ENCODE measurements at places on chromosomes 6 and 20.

DNA sequence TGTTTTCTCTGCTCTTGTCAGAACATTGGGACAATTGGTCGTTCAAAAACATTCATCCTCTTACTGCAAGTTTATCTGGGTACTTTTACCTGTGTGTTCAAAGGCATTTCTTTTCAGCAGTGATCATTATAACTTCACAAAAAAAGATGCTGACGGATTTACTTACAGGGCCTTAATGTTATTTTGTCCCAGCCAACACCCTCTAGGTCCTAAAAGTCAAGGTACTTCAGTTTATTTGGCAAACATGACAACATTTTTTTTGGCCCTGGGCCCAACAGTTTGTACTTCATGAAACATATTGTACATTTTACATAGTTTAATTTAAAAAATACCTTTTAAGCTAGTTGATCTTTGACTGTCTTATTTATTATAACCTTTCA is 241.2 kb upstream of the TAB2 start:
- no peak for DNase-seq

DNA sequence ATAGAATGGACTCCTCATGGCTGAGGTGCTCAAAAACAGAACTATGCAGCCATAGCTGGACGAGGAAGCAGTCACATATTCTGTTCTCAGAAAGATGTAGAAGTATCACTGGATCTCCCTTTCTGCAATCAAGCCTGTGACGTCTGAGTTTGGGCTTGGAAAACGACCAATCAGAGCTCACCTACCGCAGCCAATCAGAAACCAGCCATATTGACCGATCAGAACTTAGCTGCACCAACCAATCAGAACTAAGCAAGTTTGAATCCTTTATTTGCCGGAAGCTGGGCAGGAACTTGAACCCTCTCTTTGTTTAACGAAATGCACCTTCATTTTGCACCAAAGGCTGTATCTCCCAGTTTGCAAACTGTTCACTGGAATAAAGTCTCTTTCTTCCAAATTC is 21.8 kb upstream of the RAB23 start:
- no peak for DNase-seq

DNA sequence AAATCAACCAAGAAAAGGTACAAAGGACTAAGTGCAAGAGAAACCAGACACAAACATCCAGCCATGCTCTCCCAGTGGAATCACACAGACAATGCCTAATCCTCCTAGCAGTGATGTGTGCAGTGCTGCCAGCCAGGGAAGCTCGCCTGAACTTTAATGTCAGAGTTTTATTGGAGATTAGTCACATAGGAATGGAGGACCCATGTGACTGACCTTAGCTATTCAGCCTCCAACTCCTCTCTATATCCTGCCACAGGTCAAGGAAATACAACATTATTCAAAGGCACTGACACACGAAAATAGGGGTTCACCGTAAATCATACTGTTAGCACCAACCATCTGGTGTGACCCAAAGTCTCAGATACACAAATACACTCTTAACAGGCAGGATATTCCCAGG is 684.6 kb downstream of the DOK5 start:
- no peak for DNase-seq

DNA sequence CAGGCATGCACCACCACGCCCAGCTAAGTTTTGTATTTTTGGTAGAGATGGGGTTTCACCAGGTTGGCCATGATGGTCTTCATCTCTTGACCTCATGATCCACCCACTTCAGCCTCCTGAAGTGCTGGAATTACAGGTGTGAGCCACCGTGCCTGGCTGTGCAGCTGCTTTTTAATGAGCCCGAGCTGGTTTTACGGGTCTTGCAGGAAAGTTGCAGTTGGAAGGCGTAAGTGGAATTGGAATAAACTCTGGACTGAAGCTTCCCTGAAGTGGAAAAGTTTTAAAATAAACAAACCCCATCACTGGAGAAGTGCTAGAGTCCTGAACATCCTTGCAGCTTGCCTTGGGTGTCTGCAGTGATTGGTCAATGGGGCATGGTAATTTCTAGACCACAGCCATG is 40.4 kb downstream of the KIF25 start:
- DNase-seq = no peak

DNA sequence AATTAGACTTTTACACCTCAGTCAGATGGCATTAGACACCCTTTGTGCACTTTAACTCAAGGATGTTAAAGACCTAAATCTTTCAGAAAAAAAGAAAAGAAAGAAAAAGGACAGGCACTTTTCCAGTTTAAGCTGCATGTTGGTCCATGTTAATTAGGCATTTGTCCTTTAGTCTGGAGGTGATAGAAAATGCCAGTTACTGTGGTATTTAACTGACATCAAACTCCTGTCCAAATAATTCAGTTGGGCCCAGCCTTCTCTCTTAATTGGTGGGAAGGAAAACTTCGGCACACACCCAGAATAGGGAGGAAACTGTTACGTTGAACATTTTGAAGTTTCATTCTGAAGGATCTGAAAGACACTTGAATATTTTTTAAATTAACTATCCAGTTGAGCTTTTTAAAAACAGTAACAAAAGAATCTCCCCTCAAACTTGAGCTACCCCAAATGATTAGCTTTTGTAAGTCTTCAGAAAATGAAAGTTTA is 30.3 kb downstream of the RREB1 start:
- no peak for DNase-seq

GRCh38 chr6:113564371-113565171 is 292.6 kb upstream of the MARCKS start:
- DNase-seq = peak; percentile 88

GRCh38 chr6:128432394-128432793 is 88.0 kb downstream of the PTPRK start:
- DNase-seq = no peak

- DNase-seq = no peak
These were observed 2.6 kb downstream of the NFKBIE start for GRCh38 chr6:44262467-44263353.

DNA sequence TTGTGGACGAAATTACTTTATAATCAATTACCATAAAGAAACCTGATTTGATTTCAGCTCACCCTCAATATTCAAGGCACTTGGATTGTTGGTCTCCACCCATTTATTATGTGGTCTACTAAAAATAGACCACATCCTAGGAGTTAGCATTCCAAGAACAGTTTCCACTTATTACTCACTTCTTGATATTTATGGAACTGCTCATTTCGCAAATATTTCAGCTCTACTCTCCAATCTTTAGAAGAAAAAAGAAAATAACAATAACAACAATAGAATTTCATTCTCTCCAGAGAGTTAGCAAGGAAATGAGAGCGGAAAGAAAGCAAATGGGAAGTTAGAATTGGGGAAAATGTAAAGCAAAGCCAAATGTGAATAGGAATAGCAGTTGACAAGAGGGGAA is 26.2 kb upstream of the HDAC2 start:
- no peak for DNase-seq

DNA sequence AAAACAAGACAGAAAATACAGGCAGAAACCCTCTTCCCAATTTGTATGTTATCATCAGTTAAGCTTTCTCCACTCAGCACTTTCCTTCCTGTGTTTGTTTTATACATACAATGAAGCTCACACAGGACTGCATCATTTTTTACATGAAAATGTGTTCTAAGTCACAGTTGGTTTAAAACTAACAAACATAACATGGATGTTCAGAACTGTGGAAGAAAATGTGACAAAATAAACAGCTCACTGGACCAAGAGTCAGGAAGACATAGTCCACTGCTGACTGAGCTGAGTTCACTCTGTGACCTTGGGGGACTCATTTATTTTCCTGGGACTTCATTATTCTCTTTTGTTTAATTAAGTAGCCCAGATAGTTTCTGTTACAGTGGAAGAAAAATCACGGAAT is 331.5 kb downstream of the SYNE1 start:
- DNase-seq = no peak

GRCh38 chr6:54786154-54786553 is 60.4 kb upstream of the FAM83B start:
- peak; percentile 15 for DNase-seq

DNA sequence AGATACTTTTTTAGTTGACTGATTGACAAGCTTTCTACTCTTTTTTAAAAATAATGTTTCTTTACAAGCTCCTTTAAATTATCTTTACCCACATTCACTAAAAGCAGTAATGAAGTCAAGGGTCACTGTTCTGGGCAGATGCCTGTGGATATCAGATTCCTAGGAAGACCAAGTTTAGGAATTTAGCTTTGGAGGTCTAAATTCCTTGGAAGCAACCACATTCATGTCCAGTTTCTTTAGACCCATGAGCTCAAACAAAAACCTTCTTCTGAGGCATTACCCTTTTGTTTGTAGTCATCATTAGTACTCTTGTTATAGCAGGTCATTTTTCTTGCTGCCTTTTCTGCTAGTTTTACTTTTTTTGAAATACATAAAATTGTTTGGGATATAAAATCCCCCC is 462.9 kb upstream of the JAG1 start:
- DNase-seq = no peak

- no peak for DNase-seq
These were observed 143.5 kb upstream of the BMP2 start for GRCh38 chr20:6623989-6624388.

GRCh38 chr6:12112540-12113189 is 100.6 kb downstream of the HIVEP1 start:
- DNase-seq = no peak

- DNase-seq = peak; percentile 24
These were observed 39.3 kb upstream of the OSTM1 start for GRCh38 chr6:108113557-108114519.

DNA sequence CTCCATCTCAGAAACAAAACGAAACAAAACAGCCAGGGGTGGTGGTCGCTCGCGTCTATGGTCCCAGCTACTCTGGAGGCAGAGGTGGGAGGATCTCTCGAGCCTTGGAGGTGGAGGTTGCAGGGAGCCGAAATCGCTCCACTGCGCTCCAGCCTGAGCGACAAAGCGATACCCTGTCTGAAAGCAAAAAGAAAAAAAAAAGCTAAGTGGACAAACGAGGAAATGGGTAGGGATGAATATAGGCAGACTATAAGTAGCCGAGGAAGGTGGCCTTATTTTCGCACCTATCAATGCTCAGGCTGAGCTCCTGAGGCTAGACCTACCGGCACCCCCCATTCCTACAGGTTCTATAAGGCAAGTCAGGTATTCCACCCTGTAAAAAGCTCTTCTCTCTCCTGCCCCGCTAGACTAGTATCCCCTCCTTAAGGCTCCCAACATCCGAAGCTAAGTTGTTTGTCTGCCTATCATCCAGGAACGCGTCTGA is 650 bp upstream of the CASP8AP2 start:
- DNase-seq = peak; percentile 88

- no peak for DNase-seq
These were observed at the start of gene BPIFB3 for GRCh38 chr20:33053291-33054106. TSS of gene BPIFB3 (plus strand) at chr20:33053903. CDS start at chr20:33055436, 1,533 bp downstream.

- DNase-seq = no peak
These were observed 155.2 kb downstream of the SCML4 start for GRCh38 chr6:107668743-107669474.

- DNase-seq = no peak
These were observed 58.2 kb upstream of the NKX2-2 start for GRCh38 chr20:21571841-21572690.

GRCh38 chr6:151627689-151628444 is 134.1 kb downstream of the CCDC170 start:
- DNase-seq = no peak

DNA sequence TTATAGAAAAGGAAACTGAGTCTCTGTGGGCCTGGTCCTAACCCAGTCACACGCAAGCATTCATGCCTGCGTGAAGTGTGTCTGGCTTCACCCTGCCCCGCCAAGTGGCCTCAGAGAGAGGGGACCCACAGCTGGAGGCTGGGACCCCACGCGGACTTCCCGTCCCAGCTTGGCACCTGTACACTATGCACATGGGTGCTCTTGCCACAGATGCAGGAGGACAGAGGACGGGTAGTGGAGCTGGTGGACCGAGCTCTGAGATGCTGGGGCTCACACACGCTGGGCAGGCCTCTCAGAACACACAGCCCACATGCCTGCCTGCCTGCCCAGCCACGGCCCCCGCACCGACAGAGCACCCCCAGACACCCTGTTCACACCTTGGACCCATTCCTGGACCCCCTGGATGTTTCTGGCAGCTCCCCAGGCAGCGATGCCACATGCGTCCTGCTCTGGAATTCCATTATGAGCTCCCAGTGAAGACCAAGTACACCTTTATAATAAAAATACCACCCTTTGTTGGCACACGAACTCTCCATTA is 24.9 kb upstream of the SMOC2 start:
- no peak for DNase-seq

DNA sequence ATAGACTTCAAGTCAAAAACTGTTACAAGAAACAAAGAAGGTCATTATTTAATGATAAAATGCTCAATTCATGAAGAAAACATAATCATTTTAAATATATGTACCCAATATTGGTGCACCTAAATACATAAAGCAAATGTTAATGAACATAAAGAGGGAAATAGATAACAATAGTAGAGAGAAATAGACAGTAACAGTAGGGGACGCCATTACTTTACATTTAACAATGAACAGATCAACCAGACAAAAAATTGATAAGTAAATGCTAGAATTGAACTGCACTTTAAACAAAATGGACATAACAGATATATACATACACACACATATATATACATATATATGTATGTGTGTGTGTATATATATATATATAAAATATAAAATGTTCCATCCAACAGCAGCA is 37.4 kb downstream of the IL22RA2 start:
- DNase-seq = no peak

DNA sequence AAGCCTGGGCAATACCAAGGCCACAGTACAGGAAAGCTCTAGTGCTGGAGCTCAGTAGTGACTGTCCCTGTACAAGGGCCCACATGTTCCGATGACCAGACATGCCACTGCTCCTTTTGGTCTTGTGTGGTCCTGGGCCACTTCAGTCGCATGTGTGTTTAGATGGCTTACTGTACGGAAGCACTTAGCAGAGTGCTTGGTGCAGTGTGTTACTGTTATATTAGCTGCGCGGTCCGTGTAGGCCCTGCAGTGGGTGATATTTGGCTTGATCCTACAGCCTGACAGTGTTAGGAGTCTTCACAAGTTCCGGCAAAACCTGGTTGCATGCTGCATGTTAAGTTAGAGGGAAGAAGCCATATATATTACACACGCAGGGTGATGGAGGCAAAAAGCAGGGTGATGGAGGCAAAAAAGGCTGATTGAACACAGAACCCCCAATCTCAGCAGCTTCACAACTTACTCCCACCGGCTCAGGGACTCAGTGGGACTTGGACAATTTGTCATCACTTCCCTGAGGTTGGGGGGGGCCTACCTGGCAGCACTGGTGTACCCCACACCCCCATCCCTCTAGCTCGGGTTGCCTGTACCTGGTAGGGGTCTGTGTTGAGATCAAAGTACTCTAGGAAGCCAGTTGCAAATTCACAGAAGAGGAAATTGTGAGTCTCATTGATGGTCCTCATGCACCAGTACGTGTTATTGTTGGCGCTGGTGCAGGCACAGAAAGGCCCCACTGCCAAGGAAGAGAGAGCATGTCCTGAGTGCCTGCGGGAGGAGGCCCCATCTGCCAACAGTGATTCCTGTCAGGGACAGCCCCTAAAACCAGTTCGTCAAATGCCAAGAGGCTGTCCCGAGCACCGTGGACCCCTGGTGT is 122.6 kb downstream of the SULF2 start:
- no peak for DNase-seq

- peak; percentile 7 for DNase-seq
These were observed 23.0 kb upstream of the IL17A start for GRCh38 chr6:52162940-52163908.

DNA sequence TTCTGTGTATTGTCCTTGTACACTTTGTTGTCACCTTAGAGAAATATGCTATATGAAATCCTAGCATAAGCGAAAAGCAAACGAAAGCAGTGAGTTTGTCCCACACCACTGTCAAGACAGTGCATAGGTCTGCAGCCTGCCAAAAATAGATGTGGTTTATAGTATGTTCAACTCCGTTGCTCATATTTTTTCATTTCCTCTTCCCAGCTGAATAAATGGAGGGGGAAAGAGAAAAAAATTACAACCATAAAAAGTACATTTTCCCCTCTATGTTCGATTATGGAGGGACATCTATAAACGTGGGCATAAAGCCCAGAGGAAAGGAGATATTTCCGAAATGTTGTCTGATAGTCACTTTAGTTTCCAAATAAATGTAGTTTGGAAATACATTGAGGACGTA is 25.8 kb downstream of the PRL start:
- no peak for DNase-seq

Measured in NCI-H526 treated with DMSO at 0.1 percent for 48 hours (cell line).